Thoracic aorta endothelial cell (primary cell): ENCODE measurements at places on chromosomes 16 and 17. TPM values are rescaled to one million over a fixed set of nuclear protein-coding genes. Genes with fewer than 3 reads are reported as not detected.

The CLEC18B gene
- total RNA-seq: 0.22 and 0.40 TPM in 2 replicates

The CLEC16A gene
- 25.8 and 31.5 TPM in 2 replicates for total RNA-seq

The C16orf96 gene
- total RNA-seq: 0.07 TPM in 1 of 2 replicates, not detected in the other

The SULT1A4 gene
- total RNA-seq: 3.7 and 11.6 TPM in 2 replicates

The NOD2 gene
- total RNA-seq: 0.27 and 0.29 TPM in 2 replicates

The CTRB2 gene
- not detected in 2 replicates for total RNA-seq

The DOC2A gene
- total RNA-seq: 0.13 and 0.22 TPM in 2 replicates

The RAB11FIP4 gene
- total RNA-seq: 0.13 and 0.29 TPM in 2 replicates

The SPN gene
- not detected in 2 replicates for total RNA-seq

The ZACN gene
- total RNA-seq: 0.07 TPM in 1 of 2 replicates, not detected in the other

The CBFA2T3 gene
- not detected in 2 replicates for total RNA-seq

The KRT39 gene
- not detected in 2 replicates for total RNA-seq

The TVP23C gene
- 33.0 and 53.3 TPM in 2 replicates for total RNA-seq

The PRR11 gene
- 64.6 and 76.6 TPM in 2 replicates for total RNA-seq

The LUC7L gene
- 67.2 and 67.8 TPM in 2 replicates for total RNA-seq

The PRR14 gene
- 12.4 and 13.7 TPM in 2 replicates for total RNA-seq

The CETP gene
- 0.13 and 0.43 TPM in 2 replicates for total RNA-seq

The METTL23 gene
- 21.3 and 25.4 TPM in 2 replicates for total RNA-seq

The PRDM7 gene
- not detected in 2 replicates for total RNA-seq

The CSH1 gene
- not detected in 2 replicates for total RNA-seq

The KRT12 gene
- not detected in 2 replicates for total RNA-seq

The NAA38 gene
- total RNA-seq: 53.8 and 65.8 TPM in 2 replicates

The KRTAP9-8 gene
- not detected in 2 replicates for total RNA-seq

The CHST5 gene
- not detected in 2 replicates for total RNA-seq

The PRKCB gene
- under 0.01 and 0.14 TPM in 2 replicates for total RNA-seq

The SNX20 gene
- total RNA-seq: not detected in 2 replicates

The STH gene
- total RNA-seq: not detected in 2 replicates

The KCNJ18 gene
- total RNA-seq: not detected in 2 replicates

The CHAD gene
- total RNA-seq: not detected in 2 replicates

The TOX3 gene
- 0.27 TPM in 1 of 2 replicates, not detected in the other for total RNA-seq

The GRAPL gene
- total RNA-seq: 17.2 and 21.1 TPM in 2 replicates

The SLC35B1 gene
- total RNA-seq: 58.4 and 63.7 TPM in 2 replicates

The DRC7 gene
- total RNA-seq: 0.07 TPM in 1 of 2 replicates, not detected in the other

The KRTAP4-2 gene
- not detected in 2 replicates for total RNA-seq

The DPEP1 gene
- total RNA-seq: 0.57 TPM in 1 of 2 replicates, not detected in the other

The MED9 gene
- 11.8 and 12.3 TPM in 2 replicates for total RNA-seq

The TMEM220 gene
- 1.1 and 2.0 TPM in 2 replicates for total RNA-seq

The CYB561 gene
- 22.1 and 24.5 TPM in 2 replicates for total RNA-seq
